ENCODE measurements at places on chromosomes 3 and 15.
A peak's percentile ranks its signal among the peaks of the same experiment; 100 is the strongest.

DNA sequence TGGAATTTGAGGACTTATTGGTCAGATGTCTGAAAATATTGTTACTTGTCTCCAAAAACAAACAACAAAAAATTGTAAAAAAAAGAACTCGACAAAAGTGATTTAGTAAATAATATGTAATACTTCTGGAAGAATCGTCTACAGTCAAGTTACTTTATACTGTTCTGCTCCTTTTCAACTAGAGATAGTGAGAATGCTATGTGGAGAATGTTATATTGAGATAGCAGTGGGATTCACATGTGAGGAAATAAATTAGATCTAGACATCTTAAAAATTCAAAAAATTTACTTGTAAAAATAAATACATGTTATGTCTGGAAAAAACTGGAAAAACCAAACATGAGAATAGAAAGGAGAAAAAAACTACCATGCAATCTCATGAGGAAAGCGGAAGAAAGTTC is 64.9 kb downstream of the SGO1 start:
- no peak for DNase-seq

GRCh38 chr15:38991701-38992100 is 427.1 kb upstream of the RASGRP1 start:
- no peak for DNase-seq

GRCh38 chr3:188911026-188911850 is 260.5 kb upstream of the TPRG1 start:
- DNase-seq = no peak

DNA sequence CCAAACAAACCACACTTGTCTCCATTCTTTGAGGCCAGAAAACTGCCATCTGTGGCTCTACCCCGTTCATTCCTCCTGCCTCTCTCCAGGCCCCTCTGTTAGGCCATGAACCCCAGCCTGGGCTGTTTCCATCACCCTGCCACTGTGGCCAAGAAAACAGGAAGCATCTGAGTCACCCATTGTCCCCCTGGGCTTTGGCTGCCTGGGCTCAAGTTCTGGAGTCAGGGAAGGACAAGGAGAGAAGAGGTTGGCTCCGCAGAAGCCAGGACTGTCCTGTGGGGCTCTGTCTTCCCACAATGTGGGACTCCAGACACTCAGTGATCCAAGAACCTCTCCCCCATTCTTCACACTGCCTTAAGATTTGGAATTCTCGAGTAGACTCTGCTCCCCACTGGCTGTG is 14.8 kb upstream of the LCTL start:
- DNase-seq = no peak

- no peak for DNase-seq
Observed at GRCh38 chr3:63909431-63909830, 2.8 kb downstream of the SCAANT1 start.

- no peak for DNase-seq
Observed at GRCh38 chr3:154779571-154779970, 300.5 kb upstream of the MME start.

- DNase-seq = no peak
Observed at GRCh38 chr3:169062501-169062900, 601.0 kb downstream of the MECOM start.

- DNase-seq = no peak
Observed at GRCh38 chr15:42129364-42129763, 27.1 kb downstream of the PLA2G4F start.

DNA sequence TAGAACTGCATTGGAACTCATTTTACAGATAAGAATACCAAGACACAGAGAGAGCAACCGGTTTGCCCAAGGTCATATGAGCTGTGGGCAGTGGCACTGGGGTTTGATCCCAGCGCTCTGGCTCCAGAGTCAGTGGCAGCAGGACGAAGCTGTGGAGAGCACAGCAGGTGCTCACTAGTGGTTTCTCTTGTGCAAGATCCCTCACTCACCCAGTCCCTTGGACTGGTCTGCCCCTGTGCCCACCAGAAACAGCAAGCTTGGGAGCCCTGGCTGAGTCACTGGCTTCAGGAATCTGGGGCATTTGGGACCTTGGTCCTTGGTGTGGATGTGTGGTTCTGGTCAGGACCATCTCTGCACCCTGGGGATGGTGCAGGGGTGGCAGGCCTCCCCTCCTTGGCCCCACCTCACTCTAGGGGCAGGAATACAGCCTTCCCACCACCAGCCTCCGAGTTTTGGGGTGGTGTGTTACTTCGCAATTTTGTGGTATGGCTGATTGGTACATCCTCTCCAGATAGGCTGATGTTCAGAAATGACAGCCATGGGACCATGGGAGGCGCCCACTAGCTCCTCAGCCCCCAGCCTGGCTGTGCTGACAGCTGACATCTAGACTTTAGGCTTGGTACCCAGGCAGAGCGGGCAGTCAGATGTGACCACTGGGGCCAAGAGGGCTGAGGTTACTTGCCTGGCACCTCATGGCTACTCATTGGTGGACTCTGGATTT is 104.6 kb downstream of the LSM3 start:
- DNase-seq = no peak

GRCh38 chr3:123713211-123713610 is 128.4 kb upstream of the HACD2 start:
- no peak for DNase-seq

GRCh38 chr3:19527746-19528145 is 379.4 kb downstream of the KCNH8 start:
- no peak for DNase-seq

DNA sequence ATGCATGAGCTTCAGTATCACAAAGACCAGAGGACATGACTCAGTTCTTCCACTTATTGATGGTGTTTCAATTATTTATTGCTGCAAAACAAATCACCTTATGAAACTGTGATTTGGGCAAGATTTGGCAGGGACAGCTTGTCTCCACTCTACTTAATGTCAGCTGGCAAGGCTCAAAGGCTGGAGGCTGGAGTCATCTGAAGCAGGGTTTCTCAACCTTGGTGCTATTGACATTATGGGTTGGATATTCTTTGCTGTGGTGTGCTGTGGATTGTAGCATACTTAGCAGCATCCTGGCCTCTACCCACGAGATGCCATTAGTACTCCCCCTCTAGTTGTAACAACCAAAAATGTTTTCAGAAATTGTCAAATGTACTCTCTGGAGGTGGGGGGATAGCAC is 138.8 kb upstream of the PEX5L start:
- DNase-seq = no peak

GRCh38 chr3:45679805-45680204 is 9.4 kb upstream of the SACM1L start:
- DNase-seq = no peak

GRCh38 chr15:72319360-72319984 is 485 bp downstream of the CELF6 start:
- peak; percentile 10 for DNase-seq

GRCh38 chr15:70343961-70344621 is 246.4 kb upstream of the TLE3 start:
- DNase-seq = no peak

- no peak for DNase-seq
Observed at GRCh38 chr3:145737952-145738351, 423.0 kb downstream of the PLOD2 start.

Measured in kidney epithelial cell (primary cell).